NCI-H510A treated with DMSO at 0.1 percent for 48 hours (cell line): ENCODE measurements at places on chromosomes 5 and 9.
A peak's percentile ranks its signal among the peaks of the same experiment; 100 is the strongest.

- DNase-seq: no peak
Measured at GRCh38 chr5:3650320-3650719, 54.7 kb downstream of the IRX1 start.

DNA sequence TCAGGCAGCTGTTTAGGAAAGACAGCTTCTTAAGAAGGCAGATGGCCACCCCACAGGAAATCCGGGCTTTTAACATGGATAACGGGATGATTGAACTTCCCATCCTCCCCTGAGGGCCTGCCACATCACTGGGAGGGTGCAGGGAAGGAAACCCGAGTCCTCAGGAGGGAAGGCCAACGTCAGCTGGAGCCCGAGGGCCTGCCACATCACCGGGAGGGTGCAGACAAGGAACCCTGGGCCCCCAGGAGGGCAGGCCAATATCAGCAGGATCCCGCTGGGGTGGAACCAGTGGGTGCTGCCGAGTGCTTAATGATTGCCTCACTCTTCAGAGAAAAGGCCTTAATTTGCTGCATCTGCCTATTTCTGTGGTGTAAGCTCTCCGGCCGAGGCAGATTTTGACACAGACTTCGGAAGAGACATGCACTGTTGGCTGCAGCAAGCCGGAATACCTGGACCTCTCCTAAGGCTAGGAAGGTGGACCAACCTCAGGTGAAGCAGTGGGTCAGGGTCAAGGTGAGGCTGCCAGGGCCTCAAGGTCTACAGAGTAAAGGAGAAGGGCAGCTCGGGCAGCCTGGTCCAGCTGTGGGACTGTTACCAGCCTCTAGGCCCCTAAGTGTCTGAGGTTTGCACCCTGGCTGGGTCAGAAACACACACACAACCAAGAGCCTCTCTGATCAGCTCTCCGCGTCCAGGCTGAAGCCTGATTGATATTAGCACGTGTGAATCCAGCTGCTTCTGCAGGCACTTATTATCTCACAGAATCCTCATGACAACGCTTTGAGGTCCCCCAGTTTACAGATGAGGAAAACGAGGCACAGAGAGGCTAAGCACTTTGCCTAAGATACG lies 14.8 kb upstream of the COL5A1 start:
- no peak for DNase-seq

- peak; percentile 98 for DNase-seq
Measured at GRCh38 chr9:130689937-130690700, 3.5 kb upstream of the EXOSC2 start.

DNA sequence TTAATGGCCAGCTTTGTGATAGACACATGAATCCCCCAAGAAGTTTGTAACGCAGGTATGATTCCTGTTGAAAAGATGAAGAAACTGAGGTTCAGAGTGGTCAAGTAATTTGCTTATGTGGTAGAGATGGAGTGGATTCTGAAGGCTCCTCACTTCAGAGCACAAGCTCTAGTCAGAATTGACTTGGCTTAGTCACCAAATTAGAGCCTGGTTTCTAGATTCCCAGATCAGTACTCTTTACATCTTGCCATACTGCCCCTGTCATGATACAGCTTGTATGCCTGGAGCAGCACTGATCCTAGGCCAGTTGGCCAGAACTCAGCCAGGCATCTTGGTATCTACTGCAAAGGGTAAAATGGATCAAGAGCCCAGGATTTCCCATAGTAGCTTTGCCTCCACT lies 284.4 kb upstream of the RFX3 start:
- no peak for DNase-seq
